ENCODE measurements at places on chromosomes 7 and 10. TPM values are rescaled to one million over a fixed set of nuclear protein-coding genes. Genes with fewer than 3 reads are reported as not detected.

SFTPA1 gene
- total RNA-seq = not detected

TSPAN15 gene
- 1.8 TPM for total RNA-seq

INMT gene
- 0.53 TPM for total RNA-seq

NODAL gene
- total RNA-seq = not detected

OR2A7 gene
- 2.0 TPM for total RNA-seq

ACSL5 gene
- total RNA-seq = 54.5 TPM

SEPTIN7 gene
- 199 TPM for total RNA-seq

SLC12A9 gene
- 17.6 TPM for total RNA-seq

WNT8B gene
- total RNA-seq = 0.14 TPM

UPK3B gene
- 3.2 TPM for total RNA-seq

IFIT1B gene
- total RNA-seq = not detected

NEBL gene
- 0.09 TPM for total RNA-seq

FEZF1 gene
- total RNA-seq = not detected

C7orf33 gene
- total RNA-seq = not detected

ENTPD7 gene
- 3.9 TPM for total RNA-seq

GALNT17 gene
- total RNA-seq = not detected

CALHM1 gene
- not detected for total RNA-seq

NCAPG2 gene
- 134 TPM for total RNA-seq

VWA2 gene
- not detected for total RNA-seq

C10orf105 gene
- total RNA-seq = 0.43 TPM

PVRIG gene
- 34.4 TPM for total RNA-seq

SFMBT2 gene
- total RNA-seq = 28.2 TPM

LRGUK gene
- 0.19 TPM for total RNA-seq

KLF14 gene
- 0.09 TPM for total RNA-seq

AGMO gene
- total RNA-seq = not detected

MACC1 gene
- total RNA-seq = 0.12 TPM

SLC39A12 gene
- total RNA-seq = not detected

CCDC136 gene
- total RNA-seq = 7.4 TPM
